Suppressor macrophage treated with lipopolysaccharide for 1 hour (primary cell): ENCODE measurements at places on chromosomes 2 and 18.

GRCh38 chr18:23977103-23977502 lies 37.5 kb upstream of the TTC39C start:
- no peak for DNase-seq

DNA sequence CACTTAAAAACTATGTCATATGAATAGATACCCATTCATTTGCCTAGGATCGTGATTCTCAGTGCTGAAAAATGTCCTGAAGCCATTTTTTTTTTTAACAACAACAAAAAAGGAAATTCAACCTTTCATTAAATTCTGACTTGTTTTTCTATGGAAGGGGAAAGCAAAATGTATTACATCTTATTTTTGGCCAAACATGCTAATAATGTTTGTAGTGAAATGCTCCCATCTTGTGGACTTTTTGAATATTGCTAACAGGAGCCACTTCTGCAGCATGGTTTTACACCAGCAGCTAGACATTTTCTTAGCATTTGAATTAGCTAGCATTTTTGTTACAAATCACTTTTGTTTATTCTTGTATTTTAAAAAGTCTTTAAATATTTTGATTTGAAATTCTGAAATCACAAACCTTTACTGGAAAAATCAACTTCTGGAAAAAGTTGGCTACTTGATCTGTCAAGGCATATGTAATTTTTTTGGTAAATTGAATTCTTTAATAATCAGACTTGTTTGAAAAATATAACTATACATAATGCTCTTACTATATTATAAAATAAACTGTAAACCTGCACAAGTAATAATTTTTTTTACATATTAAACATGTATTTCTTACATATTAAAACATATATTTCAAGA lies 75.8 kb downstream of the KIDINS220 start:
- peak; percentile 8 for DNase-seq

DNA sequence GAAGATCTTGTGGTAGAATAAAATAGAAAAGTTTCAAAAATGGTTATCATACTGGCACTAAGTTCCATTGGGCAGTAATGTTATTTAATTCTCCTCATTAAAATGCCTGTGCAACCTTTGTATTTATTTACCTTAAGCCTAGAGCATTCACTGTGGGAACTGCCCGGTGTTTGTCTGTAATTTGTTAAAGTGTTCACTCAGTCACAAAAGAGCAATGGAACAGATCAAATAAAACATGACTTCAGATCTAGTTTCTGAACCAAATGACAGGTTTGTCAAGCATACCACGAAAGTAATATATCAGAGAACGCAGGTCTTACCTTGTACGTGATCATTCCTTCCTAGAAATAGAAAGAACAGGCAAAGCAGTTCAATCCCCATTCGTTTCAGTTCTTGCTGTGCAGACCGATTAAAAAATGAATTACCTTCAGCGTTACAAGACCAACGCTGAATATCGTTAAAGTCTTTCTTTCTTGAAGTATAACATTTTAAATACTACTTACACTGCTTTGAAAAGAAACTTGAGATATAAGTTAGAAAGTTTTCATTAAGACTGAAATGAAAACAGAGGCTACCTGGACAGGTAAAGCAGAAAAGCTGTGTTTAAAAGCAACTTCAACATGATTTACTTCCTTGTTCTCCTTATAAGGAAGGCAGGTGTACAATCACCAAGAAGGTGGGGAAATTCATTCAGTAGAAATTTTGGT lies at the start of gene ITGB6:
TSS of gene ITGB6 (minus strand) at position 590 of the 707 bp plus-strand sequence. CDS start at position 381, 209 bp downstream.
- no peak for DNase-seq

DNA sequence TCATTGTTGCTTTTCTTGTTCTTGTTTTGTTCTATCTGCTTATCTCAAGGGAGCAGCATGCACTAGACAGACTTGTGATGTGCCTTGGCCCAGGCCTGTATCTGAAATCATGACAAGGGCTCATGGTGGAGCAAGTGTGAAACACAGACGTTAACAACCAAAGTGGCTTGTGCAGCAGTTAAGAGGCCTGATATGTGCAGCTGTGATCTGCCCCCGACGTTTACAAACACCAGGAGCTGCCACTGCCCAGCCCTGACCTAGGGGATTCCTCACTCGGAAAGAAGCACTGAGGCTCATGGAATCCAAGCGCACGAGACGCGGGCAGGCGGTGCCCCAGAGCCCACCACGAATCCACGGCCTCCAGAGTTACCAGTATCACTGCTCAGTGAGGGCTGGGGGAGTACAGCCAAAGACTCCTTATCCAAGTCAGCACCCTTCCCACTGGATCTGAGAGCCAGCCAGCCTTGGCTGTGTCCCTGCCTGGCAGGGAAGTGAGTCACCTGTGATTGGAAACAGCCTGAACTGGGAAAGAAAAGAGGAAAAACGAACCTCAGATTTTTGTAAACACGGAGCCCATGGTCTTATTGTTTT lies 62.3 kb upstream of the SNTG2 start:
- no peak for DNase-seq

DNA sequence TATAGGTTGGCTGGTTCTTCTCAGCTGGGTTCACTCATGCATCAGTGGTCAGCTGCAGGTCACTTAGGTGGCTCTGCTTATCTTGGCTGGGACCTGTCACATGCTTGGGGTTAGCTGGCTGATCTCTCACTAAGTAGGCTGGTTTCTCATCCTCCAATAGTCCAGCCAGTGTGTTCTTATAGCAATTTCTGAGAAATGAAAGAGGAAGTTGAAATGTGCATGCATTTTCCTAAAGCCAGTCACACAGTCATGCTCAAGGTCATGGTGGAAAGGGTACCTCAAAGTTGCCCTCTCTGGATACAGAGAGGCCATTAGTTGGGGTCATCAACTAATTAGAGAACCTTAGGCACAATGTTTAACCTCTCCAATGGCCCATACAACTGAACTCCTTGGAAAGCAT lies 64.4 kb downstream of the KLHL29 start:
- peak; percentile 73 for DNase-seq

DNA sequence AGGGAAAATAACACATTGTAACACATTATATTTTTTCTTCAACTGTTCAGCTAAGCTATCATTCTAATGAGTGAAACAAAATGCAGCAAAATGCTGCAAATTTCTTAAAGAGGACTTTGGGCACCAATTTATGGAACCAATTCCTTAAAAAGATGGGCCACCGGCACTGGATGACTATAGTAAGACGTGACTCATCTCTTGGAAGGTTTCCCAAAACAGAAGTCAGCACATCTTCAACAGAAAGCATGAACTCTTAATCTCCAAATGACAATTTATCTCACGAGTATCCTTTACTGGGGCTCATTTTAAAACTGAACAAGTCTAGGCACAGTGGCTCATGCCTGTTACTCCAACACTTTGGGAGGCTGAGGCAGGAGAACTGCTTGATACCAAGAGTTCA lies 213.4 kb downstream of the CDH20 start:
- DNase-seq, result peak; percentile 50

DNA sequence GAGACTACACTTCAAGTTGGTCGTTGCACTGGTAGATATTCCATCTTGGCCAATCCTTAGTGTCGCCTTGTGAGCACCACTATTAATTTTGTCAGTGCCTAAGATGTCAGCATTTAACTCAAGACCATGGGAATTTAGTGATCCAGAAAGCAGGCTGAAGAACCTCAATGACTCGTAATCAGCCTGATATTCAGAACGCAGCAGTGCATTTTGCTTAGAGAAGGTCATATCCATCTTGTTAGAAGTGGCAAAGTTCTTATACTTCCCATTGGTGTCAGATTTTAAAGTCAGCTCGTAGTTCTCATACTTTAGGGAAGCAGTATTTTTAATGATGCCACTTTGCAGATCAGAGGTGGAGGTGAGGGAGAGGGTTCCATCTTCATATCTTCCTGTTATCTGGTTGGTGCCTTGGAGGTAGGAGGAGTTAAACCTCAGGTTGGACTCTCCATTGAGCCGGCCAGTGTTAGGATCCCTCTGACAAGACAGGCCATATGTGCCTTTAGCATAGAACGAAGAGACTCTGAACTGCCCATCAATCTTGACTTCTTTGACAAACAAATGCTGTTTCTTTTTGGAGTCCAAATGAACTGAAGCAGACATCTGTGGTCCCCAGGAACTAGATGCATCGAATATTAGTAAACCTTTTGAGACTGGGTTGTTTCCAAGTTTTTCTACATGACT lies 31.9 kb downstream of the APOB start:
- no peak for DNase-seq

- DNase-seq, result no peak
Measured at GRCh38 chr2:67277450-67277849, 119.7 kb upstream of the ETAA1 start.

DNA sequence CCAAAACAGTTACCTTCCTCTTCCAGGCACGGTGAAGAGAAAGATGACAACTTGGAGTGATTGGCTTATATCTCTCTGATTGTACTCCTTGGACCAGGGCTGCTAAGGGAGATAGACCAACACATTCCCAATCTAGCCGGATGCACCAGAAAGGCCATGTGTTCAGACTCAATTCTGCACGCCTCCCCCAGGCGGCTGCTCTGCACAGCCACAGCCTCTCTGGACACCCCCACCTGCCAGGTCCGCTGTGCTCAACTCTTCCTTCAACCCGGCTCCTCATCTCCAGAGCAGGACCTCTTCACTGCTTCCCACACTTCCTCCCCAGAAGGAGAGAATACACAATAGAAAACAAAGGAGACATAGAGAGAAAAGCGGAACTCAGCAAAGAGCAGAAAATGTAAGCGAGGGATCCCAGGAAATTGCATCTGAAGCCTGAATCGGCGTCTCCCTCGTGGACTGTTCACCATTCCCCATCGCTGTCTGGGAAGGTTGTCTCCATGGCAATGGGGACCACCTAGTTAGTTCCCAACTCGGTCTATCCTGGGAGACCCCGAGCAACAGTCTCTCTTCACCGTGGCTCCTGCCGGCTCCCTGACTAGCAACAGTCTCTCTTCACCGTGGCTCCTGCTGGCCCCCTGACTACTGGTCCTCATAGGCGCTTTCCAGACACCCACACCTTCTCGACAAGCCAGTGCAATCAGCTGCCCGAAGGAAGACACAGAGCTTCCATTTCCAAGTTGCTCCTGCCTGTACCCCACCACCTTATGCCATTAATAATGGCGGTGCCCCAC lies 361.7 kb upstream of the MYT1L start:
- DNase-seq, result no peak

- no peak for DNase-seq
Measured at GRCh38 chr2:236993-237539, 26.8 kb downstream of the SH3YL1 start.

- peak; percentile 99 for DNase-seq
Measured at GRCh38 chr2:37389989-37390765, 45.7 kb downstream of the QPCT start.

DNA sequence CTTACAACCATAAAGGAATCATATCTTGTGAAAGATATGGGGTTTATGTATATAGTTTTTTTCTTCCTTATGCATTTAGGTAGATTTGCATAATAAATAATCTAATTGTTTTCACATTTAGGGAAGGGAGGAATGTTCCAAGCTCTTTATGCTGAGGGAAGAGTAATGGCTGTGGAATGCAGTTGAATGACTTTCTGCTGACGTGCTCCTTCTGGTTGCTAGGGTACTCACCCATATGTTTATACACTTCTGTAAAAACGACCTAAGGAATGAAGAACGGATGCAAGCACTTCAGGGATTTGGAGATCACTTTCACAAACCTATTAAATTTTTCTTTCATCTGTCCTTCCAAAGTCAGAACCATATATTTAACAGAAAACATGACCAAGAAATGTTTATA lies 29.2 kb upstream of the PPP4R1 start:
- DNase-seq, result no peak

DNA sequence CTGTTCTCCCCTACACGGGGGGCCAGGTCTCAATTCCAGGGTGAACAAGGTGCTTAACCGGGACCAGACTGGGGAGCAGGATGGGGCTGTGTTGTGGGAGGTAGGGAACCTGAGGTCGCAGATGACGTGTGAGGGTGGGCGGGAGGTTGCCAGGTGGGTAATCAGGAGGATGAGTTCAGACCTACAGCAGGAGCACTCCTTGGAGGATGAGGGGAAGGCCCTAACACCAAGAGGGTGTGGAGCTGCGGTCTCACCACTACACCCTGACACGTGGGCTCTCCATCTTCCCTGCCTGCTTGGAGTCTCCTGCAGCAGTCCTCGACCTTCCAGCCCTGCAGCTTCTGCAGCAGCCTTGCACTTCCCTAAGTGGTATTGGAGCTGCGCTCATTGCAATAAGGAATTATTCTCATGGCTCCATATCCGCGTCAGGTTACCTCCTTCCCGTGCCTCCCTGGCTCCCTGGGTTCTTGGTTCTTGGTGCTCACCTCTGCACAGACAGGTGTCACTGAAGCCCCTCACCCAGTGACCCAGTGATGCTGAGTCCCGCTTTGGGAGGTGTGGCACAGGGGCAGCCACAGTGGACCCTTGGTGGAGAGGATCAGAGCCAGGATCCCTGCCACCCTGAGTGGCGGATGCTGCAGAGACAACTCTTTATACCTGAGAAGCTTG lies 15.5 kb downstream of the SH3BP4 start:
- no peak for DNase-seq

GRCh38 chr18:24181806-24182205 lies 42.9 kb downstream of the CABYR start:
- no peak for DNase-seq

GRCh38 chr18:61677435-61677970 lies 215.3 kb downstream of the RNF152 start:
- DNase-seq, result no peak

DNA sequence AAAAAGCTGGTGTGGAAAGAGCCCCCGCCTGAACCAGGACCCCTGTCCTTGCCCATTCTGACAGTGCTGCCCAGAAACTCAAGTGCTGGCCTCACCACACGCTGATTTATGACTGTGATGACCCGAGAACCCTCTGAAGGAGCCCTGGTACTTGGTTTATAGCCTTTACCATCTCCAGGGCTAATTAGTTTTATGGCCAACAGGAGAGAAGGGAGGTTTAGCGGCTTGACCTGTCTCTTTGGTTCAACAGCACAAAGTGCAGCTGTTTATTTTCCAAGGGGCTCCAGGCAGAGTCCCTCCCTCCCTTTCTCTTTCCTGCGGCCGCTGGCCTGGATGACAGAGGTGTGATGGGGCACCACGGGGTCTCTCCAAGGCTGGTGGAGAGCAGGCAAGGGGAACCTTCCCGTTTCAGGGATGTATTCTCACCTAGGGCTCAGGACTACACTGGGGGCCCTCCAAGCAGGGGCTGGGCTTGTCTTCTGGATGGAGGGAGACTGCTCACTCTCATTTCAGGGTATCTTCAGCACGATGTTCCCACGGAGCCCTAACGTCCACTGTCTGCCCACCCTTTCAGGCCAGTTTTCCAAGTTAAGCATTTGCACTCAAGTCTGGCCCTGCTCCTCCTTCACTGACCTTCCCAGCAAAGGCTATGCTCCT lies 174.2 kb upstream of the GLI2 start:
- no peak for DNase-seq

- DNase-seq, result no peak
Measured at GRCh38 chr18:59426855-59427254, 67.8 kb upstream of the LMAN1 start.

GRCh38 chr2:209074711-209075110 lies 349.1 kb upstream of the MAP2 start:
- DNase-seq, result no peak
